ENCODE measurements at places on chromosomes 2 and 18. TPM values are rescaled to one million over a fixed set of nuclear protein-coding genes. Genes with fewer than 3 reads are reported as not detected.

Gene CCDC121
- 3.3 TPM for total RNA-seq

Gene GPR45
- not detected for total RNA-seq

Gene UGT1A4
- total RNA-seq = 0.07 TPM

Gene RBKS
- total RNA-seq = 6.9 TPM

Data from A549 treated with Hydrocortisone at 1 μM for 4 hours (cell line).